ENCODE measurements at places on chromosomes 6 and 20.
A peak's percentile ranks its signal among the peaks of the same experiment; 100 is the strongest.

GRCh38 chr6:27472182-27472616, 706 bp downstream of the ZNF184 start:
- peak; percentile 68 for DNase-seq

- peak; percentile 25 for DNase-seq
Observed at GRCh38 chr6:33207552-33208090, 679 bp upstream of the RING1 start.

DNA sequence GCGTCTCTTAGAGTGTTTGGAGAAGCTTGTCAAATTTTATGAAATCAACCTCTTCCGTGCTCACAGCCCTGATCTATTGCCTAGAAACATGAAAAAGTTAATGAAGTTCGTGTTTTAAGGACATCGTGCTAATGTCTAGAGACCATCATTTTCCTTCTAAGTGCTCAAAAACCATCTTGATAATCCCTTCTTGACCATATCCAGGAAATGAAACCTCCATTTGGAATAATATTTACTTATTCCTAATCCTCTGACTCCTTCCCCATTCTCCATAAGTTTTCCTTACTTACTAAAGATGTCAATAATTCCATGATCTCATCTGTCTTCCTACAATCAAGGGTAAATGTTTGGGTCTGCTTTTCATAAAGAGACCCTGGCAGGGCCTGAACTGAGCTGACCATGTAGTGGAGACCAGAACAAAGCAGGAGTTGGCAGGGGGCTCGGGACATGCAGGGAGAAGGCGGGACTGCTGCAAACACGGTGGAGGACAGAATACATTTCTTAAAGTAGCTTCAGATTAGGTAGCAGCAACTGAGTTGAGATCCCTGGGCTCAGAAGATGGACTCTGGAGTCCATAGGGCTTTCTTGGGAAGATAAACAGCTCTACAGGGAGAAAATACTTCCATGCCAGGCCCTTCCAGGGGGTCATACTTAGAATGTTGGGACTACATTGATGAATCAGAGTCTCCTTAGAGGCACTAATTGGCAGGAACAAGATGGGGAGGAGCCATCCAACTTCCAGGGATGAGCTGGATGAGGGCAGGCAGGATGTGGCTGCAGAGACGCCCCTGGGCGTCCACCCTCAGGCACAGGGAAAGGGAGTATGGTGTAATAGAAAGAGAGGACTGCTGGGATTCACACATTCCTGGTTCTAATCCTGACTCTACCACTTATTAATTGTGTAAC, 100.7 kb downstream of the RIN2 start:
- DNase-seq = peak; percentile 32

DNA sequence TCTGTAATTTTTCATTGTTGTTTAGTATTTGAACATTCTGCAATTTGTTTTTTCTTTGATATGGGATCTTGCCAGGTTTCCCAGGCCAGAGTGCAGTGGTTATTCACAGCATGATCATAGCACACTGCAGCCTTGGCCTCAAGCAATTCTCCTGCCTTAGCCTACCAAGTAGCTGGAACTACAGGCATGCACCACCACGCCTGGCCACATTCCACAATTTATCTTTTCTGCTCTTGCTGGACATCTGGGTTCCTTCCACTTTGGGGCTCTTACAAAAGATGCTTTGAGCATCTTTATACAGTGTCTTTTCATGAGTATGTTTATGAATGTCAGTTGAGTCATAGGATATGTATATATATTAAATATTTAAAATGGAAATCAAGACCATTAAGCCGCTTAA, 42.0 kb downstream of the PGM3 start:
- no peak for DNase-seq

DNA sequence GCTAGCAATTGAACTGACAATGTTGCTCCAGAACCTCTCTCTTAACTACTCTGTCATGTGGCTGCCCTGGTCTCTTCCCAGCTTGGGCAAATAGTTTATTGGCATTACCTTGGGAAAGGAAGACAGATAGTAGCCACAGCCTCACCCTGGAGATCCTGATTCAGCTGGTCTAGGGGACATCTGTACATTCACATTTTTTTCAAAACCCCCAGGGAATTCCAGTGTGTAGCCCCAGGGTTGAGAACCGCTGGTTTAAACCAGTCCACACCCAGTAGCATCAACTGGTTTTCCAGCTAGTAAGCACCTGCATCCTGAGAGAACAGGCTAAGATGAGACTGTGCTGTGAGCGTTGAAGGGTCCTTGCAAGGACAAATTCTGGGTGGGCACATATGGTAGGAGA, 9.6 kb downstream of the SCUBE3 start:
- no peak for DNase-seq

DNA sequence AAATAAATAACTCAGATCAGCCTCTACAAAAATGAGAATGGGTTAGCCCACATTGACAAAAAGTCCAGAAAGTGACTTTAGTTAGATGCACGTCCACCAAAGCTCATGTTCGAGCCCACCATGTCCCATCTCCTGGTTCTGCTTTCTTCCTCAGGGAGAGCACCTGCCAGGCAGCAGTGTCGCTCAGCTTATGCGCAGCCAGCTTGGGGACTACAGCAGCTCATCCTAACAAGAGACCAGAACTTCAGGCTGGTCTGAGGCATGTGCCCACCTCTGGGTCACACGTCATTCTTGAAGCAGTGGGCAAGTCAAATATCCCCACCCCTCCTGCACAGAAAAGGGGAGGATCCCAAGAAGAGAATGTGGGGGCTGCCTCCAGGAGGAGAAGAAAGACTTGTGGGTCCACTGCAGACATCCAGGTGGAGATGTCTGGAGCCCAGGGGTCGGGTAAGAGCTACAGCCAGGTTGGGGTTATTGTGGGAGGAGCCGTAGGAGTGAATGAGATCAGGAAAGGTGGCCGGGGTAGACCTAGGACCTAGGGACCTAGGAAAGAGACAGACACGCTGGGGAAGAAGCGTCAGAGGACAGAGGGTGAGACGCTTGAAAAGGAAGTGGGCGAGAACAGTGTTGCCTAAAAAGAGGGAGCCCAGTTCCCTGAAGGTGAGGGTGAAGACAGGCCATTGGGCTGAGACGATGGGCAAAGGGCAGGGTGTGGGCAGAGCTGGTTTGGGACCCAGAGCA, 52.5 kb downstream of the SSR1 start:
- DNase-seq = no peak

DNA sequence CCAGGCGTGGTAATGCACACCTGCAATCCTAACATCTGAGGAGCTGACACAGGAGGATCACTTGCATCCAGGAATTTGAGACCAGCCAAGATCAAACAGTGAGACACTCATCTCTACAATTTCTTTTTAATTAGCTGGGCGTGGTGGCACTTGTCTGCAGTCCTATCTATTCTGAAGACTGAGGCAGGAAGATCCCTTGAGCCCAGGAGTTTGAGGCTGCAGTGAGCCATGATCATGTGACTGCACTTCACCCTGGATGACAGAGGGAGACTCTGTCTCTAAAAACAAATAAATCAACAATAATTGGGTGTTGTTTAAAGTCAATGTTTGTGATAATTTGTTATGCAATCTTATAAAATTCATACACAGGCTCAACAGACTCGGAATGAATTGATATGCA, 18.0 kb upstream of the HLA-A start:
- peak; percentile 3 for DNase-seq

DNA sequence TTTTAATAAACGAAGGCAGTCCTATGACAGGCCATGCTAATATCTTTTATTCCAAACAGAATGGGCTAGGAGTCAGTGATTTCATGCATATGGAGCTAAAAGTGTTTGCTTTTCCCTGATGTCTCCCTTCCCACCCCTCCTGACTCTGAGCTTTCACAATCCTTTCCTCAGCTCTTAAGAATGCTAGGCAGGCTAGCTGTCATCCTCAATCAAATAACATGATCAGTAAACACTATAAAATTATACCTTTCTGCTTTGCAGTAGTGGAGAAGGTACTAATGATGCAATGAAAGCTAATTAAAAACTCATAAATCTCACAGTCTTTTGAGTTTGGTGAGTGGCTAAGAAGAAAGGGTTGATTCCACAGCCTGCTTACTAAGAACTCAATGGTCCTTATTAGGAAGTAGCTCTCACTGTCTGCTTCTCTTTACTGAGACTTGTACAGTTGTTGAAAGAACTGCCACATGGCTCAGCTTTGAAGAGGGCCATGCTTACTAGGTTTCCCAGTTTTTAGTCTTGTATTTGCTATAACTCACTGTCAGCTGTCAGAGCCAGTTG, 250.9 kb upstream of the JAG1 start:
- peak; percentile 75 for DNase-seq

- DNase-seq = peak; percentile 7
Observed at GRCh38 chr20:22582386-22582963, 1.9 kb downstream of the FOXA2 start.

GRCh38 chr20:41329435-41330342, 10.9 kb upstream of the LPIN3 start:
- DNase-seq = peak; percentile 97

DNA sequence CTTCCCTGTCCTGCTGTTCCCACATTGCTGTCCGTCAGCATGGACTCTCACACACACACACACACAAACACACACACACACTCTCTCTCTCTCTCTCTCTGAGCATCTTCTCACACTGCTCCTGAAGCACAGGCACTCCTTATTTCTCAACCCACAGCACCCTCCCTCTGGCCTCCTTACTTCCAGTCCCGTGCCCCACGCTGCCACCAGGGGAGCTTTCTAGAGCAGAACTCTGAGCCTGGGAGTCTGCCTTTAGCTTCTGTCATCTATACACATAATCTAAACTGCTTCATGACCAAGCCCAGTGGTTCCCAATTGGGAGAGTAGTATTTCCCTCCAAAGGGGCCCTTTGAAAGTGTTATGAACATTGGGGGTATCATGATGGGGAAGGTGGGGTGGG, 29.1 kb downstream of the HECA start:
- no peak for DNase-seq

- DNase-seq = peak; percentile 84
Observed at GRCh38 chr6:36196880-36197548, 470 bp downstream of the BRPF3 start.

DNA sequence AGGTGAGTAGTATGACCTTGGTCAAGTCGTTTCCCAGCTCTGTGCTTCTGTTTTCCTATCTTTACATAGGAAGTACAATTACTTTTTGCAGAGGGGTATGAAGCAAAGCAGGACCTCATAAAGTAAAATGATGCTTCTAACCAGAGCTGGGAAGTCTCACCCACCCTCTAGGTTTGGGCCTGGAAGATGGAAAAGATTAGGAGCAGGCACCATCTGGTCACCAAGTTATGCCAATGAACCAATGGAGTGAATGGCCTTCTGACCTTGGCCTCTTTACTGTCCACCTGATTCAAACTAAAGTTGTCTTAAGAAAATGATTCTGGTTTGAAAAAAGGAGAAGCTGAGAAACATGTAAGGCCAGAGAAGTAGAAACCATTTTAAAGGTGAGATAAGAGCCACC, 68.9 kb upstream of the CTNNBL1 start:
- no peak for DNase-seq

GRCh38 chr20:34475979-34476736, 40.1 kb upstream of the DYNLRB1 start:
- DNase-seq = no peak

DNA sequence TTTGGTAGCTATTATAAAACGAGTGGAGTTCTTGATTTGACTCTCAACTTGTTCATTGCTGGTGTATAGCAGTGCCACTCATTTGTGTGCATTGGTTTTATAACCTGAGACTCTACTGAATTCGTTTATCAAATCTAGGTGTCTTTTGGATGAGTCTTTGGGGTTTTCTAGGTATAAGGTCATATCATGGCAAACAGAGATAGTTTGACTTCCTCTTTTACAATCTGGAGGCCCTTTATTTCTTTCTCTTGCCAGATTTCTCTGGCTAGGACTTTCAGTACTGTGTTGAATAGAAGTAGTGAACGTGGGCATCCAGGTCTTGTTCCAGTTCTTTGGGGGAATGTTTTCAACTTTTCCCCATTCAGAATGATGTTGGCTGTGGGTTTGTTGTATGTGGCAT, 38.8 kb downstream of the SUMO4 start:
- DNase-seq = no peak
